ENCODE measurements at places on chromosomes 2 and 18.
A peak's percentile ranks its signal among the peaks of the same experiment; 100 is the strongest.

GRCh38 chr2:218811382-218811781 lies 20.2 kb downstream of the PRKAG3 start:
- DNase-seq: peak; percentile 28

GRCh38 chr2:59066787-59067399 lies 825.8 kb upstream of the FANCL start:
- DNase-seq: no peak

DNA sequence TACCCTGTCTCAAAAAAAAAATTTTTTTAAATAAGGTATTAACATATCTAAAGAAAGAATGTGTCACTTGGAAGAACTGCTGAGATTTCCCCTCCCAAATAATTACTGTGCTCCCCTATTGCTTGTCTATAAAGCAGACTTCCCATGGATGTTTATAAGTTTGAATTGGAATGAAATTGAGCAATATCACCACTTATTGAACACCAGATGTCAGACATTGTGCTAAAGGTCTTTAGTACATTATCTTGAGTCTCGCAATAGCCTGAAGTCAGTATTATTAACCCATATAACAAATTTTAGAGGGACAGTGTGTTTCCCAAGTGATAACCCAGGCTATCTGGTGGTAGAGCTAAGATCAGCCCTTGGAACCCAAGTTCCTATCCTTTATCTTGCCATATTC lies 102.9 kb upstream of the MSH2 start:
- no peak for DNase-seq

GRCh38 chr2:72533765-72534164 lies 292.1 kb downstream of the EXOC6B start:
- no peak for DNase-seq

DNA sequence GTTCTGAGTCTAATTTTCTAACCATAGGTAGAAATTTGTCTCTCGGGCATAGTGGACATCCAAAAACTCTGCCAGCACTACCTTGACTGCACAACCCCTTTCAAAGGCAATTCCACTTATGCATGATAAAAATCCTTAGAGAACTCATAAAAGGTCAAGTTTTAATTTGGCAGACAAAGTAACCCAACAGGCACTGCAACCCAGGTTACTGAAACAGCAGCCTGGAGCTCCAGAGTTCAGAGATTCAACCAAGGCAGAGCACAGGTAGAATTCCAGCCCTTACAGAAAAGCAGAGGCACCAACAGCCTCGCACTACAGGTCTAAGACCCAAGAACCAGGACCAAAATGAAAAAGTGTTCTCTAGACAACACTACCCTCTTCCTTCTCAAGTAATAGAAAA lies 1.8 kb downstream of the DTNB start:
- no peak for DNase-seq

DNA sequence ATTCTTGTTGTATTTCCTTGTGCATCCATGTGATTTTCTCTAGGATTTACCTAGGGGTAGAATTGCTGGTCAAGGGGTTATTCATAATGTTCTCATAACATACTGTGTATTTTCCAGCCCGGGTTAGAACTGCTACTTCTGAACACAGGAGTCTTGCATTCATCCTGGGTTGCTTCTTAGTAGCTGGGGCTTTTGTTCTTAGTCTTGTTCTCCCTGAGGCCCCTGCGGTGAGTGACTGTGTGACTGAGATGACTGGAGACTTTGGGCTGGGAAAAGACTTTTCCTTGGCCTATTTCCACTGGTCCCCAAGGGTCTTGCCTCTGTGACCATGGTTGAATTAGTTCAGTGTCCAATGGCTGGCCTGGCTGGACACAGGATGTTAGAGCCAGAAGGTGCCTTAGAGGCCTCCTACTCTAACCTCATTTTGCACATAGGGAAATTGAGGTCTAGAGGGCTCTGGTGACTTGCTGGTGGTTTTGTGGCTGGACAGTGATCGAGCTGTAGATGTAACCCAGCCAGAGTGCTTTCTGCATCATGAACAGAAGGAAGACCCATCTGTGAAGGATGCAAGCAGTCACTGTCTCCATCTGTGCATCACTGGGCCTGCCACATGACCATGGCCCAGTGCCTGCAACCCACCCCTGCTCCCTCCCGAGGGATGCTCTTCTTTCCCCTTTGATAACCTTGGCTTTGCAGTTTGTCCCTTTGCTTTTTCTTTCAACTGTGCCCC lies 233.3 kb downstream of the FHOD3 start:
- DNase-seq: peak; percentile 52

DNA sequence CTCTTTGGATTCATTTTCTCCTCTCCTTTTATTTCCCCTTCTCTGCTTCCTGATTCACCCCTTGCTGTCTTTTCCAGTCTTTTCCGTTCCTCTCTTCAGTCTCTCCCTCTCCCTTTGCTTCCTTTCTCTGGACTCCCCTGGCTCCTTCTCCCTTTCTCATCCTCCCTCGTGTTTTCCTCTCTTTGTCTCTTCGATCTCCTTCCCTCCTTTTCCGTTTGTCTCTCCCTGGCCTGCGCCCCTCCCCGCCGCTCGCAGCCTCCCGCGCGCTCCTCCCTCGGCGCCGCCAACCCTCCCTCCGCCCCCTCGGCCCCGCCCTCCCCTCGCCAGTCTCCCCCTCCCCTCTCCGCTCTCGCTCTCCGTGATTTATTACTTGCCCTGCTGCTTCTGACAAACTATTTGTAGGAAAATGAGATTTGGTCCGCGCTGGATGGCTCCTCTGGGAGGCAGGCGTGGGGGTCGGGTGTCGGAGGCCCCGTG lies 46.0 kb upstream of the PAX8 start:
- peak; percentile 67 for DNase-seq

- DNase-seq: no peak
These were observed 65.0 kb upstream of the PPM1B start for GRCh38 chr2:44103639-44104038.

DNA sequence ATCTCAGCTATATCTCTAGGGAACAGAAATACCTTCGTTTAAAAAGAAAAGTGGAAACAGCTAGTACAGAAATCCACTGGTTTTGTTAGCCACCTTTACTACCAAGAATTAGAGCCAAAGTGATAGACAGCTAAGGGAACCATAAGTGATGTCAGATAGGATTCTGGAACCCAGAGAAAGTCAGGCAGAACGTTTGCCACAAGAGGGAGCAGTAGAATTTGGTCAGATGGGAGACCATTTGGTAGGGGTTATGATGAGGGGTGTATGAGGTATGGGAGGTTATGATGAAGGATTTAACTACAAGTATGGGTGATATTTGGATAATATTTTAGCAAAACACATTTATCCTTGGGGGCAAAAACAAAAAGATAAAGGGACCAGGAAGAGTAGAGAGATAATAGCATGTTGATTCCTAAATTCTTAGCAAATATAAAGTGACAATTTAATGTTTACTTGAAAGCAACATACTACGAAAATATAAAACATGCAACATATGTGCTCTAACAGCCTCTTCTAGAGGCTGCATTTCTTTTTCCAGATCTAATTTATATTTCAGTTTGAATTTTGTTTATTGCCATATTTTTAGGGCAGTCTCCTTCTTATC lies 3.3 kb downstream of the SLC8A1 start:
- peak; percentile 58 for DNase-seq

- DNase-seq: no peak
These were observed 9.5 kb downstream of the INPP1 start for GRCh38 chr2:190352668-190353536.

- DNase-seq: no peak
These were observed 323.3 kb downstream of the TGIF1 start for GRCh38 chr18:3773303-3773702.

DNA sequence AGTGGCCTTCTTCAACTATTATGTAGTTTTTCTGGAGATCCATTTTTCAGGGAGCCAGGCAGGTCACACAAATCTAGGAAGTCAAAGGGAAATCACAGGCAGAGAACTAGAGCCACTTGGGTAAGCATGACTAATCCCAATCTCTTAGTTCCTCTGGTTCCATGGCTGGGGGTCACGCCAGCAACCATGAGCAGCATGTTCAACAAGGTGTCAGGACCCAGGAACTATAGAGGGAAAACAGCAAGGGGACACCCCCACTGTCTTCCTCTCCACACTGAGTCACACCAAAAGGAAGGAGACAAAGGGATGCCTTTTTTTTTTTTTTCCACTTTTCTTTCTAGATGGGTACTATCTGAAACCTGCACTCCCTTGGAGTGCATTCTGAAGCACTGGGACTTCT lies 250.9 kb downstream of the OTX1 start:
- DNase-seq: no peak

GRCh38 chr2:33634261-33634910 lies 35.3 kb upstream of the FAM98A start:
- no peak for DNase-seq

GRCh38 chr2:173058097-173058496 lies 17.5 kb upstream of the MAP3K20 start:
- no peak for DNase-seq

- no peak for DNase-seq
These were observed 84.9 kb downstream of the MALT1 start for GRCh38 chr18:58756148-58756547.

GRCh38 chr2:72973566-72974435 lies 56.5 kb downstream of the EMX1 start:
- peak; percentile 68 for DNase-seq

- DNase-seq: peak; percentile 48
These were observed 123.1 kb upstream of the XIRP2 start for GRCh38 chr2:166765141-166765540.

DNA sequence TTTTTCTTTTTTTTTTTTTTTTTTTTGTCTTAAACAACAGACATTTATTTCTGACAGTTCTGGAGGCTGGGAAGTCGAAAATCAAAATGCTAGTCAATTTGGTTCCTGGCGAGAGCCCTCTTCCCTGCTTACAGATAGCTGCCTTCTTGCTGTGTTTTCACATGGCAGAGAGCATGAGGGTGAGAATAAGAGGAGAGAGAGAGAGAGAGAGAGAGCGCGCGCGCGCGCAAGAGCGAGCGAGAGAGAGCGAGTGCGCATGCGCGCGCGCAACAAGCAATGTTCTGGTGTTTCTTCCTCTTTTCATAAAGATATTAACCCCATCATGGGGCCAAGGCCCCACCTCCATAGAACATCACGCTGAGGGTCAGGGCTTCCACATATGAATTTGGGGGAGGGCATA lies 20.9 kb downstream of the MTCL1 start:
- no peak for DNase-seq

DNA sequence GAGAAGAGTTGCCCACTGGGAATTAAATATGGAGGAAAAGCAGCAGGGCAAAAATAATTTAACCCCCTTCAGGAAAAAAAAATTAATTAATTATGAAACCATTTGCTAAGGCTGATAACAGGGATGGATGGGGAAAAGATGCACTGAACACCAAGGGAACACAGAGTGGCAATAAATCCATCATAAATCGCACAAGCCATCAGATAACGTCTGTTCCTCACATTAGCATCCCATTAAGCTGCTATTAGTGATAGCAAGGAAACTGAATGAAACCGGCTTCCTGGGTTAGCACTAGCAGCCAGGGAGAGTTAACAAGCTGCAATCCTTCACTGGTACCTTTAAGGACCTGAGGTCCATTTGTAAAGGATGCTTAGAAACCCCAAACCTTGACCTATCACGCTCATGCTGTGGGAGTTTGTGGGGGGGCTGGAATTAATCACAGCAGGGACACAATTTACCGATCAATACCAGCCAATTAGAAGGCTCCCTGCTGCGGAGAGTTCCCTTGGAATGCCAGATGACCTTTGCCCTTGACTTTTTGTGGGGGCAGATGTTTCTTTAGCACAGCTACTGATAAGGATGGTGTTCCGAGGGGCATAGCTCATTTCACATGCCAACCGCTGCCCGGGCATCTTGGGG lies 175.5 kb upstream of the KLF7 start:
- DNase-seq: peak; percentile 35

- DNase-seq: no peak
These were observed 94.1 kb upstream of the MSTN start for GRCh38 chr2:190156530-190157212.

DNA sequence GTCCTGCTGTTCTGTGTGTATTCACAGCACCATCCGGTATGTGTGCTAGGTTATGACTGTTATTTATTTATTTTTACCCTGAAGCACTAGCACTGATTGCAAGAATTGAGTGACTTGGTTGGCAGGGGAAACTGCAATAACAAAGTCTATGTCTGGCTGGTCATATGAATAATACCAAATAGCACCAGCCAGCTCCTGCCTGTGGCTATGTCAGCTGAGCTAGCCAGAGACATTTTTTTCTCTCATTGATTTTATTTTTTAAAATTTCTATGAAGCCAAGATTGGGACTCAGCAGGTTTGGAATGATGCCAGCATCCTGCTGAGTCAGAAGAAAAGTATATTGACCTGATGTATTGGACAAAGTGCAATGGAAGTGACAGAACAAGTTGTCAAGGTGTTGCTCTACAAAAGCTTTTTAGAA lies 188.5 kb upstream of the CDH2 start:
- no peak for DNase-seq

DNA sequence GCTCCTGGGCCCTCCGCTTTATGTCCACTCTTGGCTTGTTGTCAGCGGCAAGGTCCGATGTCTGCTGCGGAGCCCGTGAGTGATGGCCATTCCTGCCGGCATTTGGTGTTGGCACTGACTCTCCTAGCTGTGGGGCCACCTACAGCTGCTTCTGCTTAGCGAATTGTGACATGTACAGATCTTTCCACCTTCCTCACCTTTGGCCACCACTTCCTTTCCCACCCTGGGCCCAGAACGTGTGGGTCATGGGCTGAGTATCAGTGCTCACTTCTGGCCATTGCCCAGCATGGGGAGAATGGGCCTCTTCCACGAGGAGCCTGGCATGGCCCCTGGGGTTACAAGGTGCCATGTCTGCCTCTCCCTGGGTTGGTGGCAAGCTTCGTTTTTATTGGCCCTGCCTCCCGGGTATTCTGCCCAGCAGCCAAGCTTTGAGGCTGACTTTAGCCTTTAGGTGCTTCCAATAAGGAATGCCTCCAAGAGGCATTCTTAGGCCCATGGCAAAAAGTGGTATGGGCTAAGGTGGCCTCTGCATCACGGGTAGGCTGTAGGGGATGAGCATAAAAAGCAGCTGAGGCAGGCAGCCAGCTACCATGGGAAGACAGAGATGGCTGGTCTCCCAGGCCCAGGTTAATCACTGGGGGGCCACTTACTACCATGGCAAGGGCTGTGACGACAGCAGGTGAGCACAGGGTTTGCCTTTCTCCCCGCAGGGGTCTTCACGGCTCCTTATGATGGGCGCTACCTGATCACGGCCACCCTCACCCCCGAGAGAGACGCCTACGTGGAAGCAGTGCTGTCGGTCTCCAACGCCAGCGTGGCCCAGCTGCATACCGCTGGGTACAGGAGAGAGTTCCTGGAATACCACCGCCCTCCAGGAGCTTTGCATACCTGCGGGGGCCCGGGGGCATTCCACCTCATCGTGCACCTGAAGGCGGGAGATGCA lies 65.8 kb downstream of the EMILIN2 start:
- DNase-seq: no peak

- no peak for DNase-seq
These were observed 32.2 kb upstream of the GLI2 start for GRCh38 chr2:120703330-120703994.

GRCh38 chr2:26471289-26471688 lies 6.6 kb downstream of the OTOF start:
- DNase-seq: peak; percentile 76

GRCh38 chr2:222399038-222399783 lies 25.1 kb upstream of the SGPP2 start:
- peak; percentile 54 for DNase-seq

- no peak for DNase-seq
These were observed 28.9 kb upstream of the HDAC4 start for GRCh38 chr2:239429473-239430350.
